ENCODE measurements at places on chromosomes 16 and 17.

GRCh38 chr17:57985675-57985974 lies 2.4 kb downstream of the VEZF1 start:
- DNase-seq: no peak

DNA sequence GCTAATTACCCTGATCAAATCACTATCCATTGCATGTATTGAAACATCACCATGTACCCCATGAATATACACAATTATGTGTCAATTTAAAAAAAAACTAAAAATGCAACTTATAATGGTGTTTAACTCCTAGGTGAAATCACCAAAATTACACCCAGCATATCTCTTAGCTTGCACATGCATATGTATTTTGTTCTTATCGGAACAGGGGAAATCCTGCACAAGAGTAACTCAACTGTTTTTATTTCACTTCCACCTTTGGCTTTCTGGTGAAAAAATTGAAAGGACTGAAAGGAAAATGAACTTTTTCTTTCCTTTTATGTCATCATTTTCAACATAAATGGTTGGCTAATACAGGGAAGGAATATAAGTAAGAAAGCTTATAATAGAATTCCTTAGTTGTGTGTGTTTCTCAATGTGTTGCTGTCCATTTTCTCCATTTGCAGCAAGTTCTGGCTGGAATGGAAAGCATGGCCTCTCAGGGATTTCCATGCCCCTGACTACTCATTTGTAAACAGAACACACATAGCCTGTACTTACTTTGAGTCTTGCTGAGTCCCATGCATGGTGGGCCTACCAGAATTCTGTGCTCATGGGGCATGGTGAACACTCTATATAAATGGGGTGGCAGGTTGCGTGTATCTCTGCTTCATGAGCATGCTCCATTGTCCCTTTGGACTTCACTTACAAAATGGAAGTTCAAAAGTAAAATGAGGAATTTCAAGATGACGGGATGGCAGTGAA lies 462.0 kb downstream of the HS3ST3B1 start:
- DNase-seq: no peak

GRCh38 chr16:83705856-83706255 lies 101.9 kb upstream of the HSBP1 start:
- DNase-seq: no peak

DNA sequence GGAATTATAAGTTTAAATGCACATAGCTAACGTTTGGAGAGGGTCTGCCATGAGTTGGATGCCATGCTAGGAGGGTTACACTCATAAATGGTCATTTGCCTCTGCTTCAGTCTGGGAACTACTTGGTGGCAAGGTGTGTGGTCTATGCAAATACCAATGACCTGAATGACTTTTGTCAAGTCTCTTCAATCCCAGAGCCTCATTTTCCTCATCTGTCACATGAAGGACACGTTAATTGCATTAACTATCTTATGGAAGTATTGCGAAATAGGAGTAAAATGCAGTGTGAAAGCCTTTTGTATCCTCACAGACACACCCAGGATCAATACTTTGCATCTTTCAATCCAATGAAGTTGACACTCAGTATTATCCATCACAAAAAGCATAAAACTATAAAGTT lies 62.8 kb downstream of the CDK5R1 start:
- DNase-seq: no peak
